Activated CD4-positive, alpha-beta T cell treated with anti-CD3 and anti-CD28 coated beads, Interleukin-2, amount 10 ng/mL, durations not matched to agents 7 days and 5 days (primary cell): ENCODE measurements at places on chromosomes 4 and X. TPM values are rescaled to one million over a fixed set of nuclear protein-coding genes. Genes with fewer than 3 reads are reported as not detected.

DNA sequence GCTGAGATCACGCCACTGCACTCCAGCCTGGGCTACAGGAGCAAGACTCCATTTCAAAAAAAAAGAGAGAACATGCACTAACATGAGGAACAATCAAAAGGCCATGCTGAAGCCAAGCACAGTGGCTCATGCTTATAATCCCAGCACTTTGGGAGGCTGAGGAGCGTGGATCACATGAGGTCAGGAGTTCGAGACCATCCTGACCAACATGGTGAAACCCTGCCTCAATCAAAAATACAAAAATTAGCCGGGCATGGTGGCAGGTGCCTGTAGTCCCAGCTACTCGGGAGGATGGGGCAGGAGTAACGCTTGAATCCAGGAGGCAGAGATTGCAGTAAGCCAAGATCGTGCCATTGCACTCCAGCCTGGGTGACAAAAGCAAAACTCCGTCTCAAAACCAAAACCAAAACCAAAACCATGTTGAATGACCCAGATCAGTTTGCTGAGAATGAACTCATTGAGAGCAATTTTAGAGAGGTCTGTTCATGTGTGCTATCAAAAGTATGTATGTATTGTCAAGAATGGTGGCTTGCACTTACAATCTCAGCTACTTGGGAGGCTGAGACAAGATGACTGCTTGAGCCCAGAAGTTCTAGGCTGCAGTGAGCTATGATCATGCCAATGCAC lies 44.8 kb downstream of the PDS5A start:
- peak; percentile 40 for DNase-seq

DNA sequence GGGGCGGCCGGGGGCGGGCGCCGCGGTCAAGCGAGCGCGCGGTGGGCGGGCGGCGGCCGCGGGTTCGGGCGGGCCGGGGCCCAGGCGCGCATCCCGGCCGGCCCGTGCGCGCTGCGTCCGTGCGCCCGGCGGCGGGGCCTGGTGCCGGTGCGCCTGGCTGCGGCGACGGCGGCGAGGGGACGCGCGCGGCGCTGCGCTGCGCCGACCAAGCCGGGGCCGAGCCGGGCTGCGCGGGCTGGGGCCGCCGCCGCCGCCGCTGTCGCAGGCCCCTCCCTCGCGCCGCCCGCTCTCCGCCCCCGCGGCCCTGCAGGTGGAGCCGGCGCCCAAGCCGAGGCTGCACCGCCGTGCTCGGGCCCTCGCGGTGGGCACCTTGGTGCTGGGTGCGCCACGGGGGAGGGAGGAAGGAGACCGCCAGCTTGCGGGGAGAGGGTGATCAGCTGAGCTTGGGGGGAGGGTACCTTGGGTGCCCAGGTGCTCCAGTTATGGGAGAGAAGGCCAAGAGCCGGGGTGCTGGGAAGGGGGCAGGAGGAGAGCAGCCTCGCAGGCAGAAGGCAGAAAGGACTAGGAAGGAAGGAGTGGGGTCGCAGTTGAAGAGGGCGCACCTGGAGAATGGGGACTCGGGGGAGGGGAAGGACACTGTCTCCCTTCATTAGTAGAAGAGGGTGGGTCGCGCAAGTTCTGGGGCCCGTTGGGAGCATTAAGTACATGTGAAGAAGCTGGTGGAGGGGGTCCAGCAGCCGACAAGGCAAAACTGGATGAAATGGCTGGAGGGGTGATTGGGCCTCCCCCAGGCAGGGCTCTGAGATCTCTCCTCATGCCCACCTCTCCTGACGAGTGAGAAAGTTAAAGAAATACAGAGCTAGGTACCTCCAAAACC lies at the start of gene PPP2R2C:
PPP2R2C (minus strand) TSS at position 228 of the 877 bp plus-strand sequence. CDS start 385 bp downstream, outside the sequence.
- peak; percentile 6 for DNase-seq

GRCh38 chr4:94978904-94979303 lies 221.1 kb downstream of the BMPR1B start:
- no peak for DNase-seq

DNA sequence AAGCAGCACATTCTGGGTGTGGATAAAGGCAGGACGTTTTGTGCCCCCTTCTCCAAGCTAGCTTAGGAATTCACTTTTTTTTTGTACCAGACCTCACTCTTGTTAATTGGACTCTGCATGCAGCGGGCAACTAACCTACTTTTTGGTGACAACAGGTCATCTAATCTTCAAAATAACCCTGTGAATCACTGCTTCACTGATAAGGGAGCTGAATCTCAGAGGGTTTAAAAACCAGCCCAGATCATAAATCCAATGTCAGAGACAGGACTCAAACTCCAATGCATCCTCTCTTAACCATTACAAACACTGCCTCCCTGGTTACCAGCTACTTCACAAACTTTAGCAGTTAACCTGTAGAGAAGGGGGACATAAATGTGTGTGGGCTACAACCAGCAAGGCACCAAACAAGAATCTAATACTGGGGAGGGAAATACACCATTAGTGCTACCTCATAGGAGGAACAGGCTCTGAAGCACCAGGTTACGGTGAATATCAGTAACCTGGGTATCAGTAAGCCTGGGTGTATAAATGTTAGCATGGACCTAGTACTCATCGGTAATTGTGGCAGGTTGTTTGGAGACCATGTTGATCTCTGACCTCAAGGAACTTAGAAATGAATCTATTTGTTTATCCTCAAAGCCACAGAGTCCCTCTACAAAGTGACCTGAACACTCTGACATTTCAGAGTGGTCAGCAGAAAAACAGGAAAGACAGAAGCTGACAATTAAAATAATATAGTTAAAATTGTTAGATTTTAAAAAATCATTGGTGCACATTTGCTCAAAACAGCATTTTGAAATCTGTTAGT lies 2.6 kb downstream of the TIFA start:
- DNase-seq = no peak

The ARSH gene
- total RNA-seq = not detected

GRCh38 chrX:1244164-1245076 lies 24.2 kb upstream of the CSF2RA start:
- no peak for DNase-seq

The STPG2 gene
- total RNA-seq = not detected

The PDZD4 gene
- 0.32 TPM for total RNA-seq

- DNase-seq = no peak
Measured at GRCh38 chrX:7904562-7904961, 22.7 kb downstream of the PNPLA4 start.

DNA sequence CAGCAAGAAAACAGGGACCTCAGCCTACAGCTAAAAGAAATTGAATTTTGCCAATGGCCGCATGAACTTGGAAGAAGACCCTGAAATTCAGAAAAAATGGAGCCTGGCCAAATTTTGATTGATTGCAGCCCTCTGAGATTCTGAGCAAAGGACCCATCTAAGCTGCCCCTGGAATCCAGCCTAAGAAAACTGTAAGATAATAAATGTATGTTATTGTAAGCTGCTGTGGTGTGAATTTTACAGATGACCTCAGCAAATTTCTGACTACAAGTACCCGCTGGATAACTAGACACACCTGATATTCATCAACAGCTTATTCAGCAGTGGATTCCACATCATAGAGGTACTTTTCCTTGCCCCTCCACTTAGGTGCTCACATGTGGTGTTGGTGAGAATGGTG lies 119.5 kb upstream of the EPHA5 start:
- DNase-seq = no peak

DNA sequence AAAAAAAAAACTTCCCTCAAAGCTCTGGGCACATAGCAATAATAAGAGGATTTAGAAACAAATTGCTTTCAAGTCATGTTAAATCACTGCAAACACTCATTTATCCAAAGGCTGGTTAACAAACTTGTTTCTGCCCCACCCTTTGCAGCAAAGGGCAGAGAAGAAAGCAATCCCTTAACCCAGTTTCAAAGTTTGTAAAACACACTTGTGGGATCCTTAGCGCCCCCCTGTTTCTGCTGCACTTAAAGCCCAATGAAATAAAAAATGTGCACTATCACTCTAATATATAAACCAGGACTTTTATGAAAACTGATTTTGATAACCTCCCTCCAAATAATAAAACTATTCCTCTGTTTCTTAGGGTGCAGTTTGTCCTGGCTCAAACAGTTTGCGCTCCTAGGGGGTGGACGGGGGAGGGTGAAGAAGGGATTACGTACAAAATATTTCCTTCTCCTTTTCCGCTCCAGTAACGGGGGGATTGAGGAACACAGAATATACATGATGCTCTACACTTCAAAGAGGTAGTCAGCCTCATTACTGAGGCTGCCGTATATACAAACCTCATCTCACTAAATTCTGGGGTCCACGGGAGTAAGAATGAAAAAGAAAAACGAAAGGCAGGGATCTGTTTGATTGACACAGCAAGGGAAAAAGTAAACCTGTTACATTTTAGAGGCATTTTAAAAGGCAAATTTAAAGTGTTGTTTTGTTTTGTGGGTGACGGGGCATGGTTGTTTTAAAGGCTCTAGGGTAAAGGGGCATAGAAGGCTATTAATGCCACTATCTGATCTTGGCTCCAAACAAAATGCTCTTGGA lies 3.1 kb upstream of the PCDH10 start:
- DNase-seq = no peak

DNA sequence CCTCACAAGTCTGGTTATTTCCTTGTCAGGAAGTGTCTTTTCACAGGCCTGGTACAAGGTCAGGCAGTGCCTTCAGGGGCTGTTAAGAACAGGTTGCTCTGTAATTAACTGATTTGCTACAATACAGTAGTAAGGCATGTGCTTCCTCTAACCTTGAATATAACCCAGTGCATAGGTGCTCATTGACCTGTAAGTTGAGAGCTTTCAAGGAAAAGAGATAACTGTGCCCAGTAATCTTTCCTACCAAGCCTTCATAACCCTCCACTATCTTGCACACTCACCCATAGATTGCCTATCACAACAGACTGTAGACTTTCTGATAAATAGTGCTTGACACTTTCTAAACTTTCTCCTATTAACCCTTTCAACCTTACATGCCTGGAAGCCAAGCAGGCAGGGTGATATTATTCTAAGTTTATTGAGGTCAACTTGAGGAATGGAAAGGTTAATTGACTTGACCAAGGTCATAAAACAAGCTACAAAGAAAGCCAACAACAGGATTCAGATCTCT lies 148.1 kb downstream of the PPARGC1A start:
- no peak for DNase-seq

The FRMPD4 gene
- total RNA-seq = not detected

GRCh38 chrX:46611658-46612362 lies 38.2 kb downstream of the CHST7 start:
- DNase-seq = peak; percentile 73

The FGFR3 gene
- 0.25 TPM for total RNA-seq

The DCUN1D4 gene
- 25.7 TPM for total RNA-seq

The H2BW1 gene
- not detected for total RNA-seq

The DCAF4L1 gene
- total RNA-seq = 0.19 TPM

DNA sequence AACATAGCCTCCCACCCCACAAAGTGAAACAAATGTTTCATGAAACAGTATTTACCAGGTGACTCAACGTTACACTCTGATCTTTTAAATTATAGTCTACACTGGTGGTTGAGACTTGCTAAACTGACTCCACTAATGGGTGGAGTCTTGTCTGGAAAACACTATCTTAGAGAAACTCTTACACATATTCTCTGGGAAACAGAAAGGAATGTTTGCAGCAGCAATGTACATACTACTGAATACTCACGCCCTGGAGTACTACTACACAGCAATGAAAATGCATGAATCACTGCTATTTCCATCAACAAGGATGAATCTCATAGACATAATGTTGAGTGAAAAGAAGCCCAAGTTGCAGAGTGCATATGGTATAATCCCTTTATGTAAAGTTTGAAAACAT lies 208.5 kb upstream of the IGFBP7 start:
- DNase-seq = no peak

The FAT4 gene
- not detected for total RNA-seq

The TEX13C gene
- not detected for total RNA-seq

DNA sequence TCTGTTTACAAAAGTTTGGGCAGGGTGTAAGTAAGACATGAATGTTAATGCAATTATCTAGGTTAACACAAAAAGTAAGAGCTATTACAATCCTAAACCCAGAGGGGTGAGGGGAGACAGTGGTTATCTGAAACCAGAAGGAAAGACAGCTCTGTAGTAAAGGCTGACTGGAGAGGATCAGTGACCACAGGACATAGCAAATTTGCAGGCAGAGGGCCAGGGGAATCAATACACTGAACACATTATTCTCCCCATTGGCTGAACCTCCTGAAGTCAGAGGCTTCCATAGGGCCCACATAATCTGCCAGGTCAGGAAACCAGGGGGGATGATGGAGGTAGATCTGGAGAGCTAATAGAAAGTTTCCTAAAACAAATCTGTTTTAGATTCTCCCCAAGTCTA lies 689.4 kb upstream of the ATOH1 start:
- no peak for DNase-seq

The ANK2 gene
- total RNA-seq = 0.67 TPM

GRCh38 chrX:27380163-27380845 lies 82.8 kb downstream of the PPP4R3C start:
- no peak for DNase-seq

The SLC9A7 gene
- 5.3 TPM for total RNA-seq

DNA sequence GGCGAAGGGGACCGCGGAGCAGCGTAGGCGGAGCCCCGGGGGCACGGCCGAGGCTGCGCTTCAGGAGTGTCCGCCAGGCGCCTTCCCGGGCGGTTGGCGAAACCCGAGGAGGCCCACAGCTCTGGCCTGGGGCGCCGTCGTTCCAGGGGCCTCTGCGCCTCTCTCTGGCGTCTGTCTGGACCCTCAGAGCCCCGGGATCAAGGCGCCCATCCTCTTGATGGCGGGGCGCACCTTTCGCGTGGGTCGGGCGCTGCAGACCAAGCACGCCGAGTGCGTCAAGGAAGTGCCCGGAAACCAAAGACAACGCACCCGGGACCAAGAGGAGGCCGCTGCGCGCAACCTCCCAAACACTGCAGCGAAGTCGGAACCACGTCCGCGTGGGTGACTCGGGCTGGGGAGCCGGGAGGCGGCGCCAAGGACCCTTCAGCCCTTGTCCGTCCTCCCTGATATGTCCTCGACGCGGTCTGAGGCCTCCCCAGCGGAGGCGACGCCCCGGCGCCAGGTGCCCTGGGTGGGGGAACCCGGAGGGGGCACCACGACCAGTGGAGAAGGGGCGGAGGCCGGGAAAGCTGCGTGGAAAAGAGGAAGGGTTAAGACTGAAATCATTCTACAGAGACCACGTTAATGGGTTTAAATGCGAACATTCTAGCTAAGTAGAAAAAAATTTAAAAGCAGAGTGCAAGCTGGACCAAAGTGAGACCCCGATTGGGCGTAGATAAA lies 9.9 kb downstream of the HMX1 start:
- DNase-seq = no peak

- DNase-seq = no peak
Measured at GRCh38 chrX:49071877-49072711, 1.7 kb downstream of the PRAF2 start.
